ENCODE measurements at places on chromosomes 12 and 14.

GRCh38 chr14:73720636-73721035, 6.5 kb upstream of the PNMA1 start:
- DNase-seq = no peak

GRCh38 chr14:21299562-21300130, 19.8 kb downstream of the RPGRIP1 start:
- no peak for DNase-seq

DNA sequence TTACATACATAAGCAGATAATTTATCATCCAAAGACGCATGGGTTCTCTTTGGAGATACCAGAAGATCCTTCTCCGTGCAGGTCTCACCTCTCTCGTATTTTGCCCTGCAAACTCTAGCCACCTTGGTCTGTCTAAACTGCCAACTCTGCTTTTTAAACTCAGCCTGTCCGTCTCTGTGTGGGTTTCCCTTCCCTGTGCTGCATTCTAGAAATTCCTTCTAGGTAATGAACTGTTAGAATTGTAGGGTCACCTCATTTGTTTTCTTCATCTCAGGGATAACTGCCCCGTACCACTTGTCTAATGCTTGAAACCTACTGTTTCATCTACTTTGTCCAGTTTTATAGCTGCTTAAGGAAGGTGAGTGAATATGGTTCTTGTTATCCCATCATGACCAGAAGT, 45.4 kb upstream of the CCDC196 start:
- no peak for DNase-seq

- no peak for DNase-seq
Measured at GRCh38 chr12:103924761-103925641, 5.2 kb upstream of the HSP90B1 start.

DNA sequence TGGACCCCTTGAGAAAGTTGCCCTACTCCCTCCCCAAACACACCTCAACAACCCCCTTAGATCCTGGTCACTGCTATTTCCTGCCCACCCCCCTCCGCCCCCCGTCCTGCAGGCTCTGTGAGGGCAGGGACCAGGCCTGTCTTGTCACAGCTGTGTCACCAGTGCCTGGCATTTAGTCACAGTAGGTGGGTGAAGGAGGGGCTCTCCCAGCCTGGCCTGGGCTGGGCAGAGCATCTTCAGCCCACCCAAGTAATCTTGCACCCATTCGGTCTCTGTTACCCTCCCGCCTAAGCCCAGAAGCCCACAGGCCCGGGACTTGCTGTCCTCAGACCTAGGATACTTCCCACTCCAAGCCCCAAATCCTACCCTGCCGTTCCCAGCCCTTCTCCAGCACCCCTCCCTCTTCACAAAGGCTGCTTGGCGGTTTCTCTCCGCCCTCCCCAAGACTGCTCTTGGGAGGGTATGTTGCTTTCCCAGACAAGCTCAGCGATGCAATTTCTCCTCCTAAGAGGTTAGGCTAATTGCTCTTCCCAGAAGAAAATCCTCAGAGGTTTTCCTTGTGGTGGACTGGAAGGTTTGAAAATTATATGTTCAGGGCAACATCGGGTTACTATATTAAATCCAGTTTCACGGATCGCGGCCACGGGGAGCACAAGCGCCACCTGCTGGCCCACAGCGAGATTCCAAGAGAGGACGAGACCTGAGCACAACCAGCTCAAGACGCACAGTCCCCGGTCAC, 50.8 kb upstream of the ZFP36L1 start:
- DNase-seq = no peak

DNA sequence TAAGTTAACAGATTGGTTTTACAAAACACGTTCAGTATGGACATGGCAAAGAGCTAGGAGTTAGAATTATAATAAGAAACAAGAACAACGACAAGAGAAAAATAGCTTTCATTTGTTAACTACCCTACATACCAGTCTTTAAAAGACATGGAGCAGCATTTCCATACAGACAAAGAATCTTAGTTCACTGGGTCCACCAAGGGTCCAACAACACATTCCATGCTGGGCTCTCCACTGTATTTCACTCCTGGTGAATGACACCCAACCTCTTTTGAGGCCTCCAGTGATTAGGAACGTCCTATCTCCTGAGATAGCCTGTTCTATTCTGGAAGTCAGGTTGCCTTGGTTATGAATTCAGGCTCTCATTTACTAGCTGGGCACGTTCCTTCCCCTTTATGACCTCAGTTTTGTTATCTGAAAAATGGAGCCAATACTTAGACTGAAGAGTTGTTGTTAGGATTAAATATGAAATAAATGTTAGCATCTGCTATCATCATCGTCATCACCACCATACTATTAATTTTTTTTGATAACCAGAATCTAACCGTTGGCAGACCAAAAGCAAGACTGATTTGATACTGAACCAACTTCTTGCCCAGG, 37.7 kb downstream of the C12orf75 start:
- DNase-seq = no peak

DNA sequence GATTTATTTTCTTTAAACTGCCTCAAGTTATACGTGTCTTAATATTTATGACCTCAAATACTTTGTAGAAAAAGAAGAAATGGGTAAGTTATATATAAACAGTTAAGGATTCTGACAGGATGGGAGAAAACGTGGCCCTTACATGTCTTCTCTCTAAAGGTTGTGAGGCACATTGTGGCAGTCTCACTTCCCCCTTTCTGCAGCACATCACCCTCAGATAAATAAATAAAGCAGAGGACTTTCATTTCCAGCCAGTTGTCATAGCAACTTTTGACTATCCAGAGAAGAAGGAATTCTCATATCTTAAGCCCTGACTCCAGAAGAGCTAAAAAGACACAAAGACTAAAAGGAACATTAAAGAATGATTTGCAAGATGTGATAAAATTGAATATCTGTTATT, 28.8 kb upstream of the CEP83 start:
- no peak for DNase-seq

DNA sequence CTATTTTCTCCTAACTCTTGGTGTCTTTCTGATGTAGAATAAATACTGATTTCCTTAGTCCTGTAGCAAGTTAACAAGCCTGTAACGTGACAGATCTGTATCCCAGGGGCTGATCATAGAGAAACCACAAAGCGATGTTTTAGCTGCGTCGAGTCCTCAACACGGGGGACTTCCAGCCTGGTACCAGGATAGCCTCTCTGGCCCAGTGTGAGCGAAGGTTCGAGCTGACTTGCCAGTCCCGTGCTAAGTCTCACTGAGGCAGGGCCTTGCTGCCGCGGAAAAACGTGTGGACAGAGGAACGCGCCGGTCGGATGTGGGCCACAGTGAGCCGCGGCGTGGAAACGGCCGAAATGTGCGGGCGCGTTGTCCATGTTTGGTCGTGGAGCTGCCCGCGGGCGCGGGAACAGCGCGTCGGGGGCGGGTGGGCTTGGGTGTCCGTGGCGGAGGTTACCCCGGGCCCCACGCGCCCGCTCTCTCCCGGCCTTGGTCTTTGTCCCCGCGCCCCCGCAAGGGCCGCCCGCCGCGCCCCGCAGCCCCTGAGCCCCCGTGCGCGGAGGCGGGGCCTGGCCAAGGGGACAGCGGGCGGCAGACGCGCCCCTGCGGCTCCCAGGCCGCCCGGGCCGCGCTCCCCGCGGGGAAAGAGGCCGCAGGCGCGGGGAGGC, 531 bp upstream of the EML1 start:
- DNase-seq = no peak

DNA sequence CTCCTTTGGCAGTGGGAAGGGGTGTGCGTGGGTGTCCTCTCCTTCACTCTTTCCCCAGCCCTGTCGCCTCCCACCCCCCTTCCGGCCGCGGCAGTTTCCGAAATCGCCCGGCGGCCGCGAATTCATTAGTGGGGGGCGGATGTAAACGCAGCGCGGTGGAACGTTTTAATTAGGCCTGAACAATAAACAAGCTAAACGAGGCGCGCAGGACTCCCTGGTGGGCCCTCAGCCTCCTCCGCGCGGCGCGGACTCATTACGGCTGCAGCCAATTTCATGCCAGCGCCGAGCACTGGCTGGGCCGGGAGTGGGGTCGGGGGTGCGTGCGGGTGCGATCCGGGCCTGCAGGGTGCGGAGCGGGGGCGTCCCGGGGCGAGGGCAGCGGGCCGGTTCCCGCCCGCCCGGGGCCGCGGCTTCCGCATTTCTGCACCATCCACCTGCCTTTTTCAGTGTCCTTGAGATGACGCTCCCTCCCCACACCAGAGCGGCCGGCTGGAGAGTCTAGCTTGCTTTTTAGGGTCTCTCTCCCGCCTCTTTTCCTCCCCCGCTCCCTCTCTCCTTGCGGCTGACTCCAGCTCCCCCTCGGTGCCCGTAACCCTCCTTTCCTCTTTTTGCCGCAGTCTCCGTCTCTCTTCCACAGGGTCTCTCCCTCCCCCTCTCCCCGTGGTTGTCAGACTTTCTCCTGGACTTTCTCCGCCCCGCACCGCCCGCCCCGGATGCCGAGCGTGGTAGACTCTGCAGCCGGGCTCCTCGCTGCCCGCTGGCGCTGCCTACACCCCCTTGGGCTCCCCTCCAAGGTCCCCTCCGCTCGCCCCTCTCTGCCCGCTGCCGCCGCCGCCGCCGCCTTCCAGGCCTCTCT, at the start of gene CISTR:
Gene CISTR (minus strand): TSS at position 644 of the 856 bp plus-strand sequence.
- DNase-seq = no peak

DNA sequence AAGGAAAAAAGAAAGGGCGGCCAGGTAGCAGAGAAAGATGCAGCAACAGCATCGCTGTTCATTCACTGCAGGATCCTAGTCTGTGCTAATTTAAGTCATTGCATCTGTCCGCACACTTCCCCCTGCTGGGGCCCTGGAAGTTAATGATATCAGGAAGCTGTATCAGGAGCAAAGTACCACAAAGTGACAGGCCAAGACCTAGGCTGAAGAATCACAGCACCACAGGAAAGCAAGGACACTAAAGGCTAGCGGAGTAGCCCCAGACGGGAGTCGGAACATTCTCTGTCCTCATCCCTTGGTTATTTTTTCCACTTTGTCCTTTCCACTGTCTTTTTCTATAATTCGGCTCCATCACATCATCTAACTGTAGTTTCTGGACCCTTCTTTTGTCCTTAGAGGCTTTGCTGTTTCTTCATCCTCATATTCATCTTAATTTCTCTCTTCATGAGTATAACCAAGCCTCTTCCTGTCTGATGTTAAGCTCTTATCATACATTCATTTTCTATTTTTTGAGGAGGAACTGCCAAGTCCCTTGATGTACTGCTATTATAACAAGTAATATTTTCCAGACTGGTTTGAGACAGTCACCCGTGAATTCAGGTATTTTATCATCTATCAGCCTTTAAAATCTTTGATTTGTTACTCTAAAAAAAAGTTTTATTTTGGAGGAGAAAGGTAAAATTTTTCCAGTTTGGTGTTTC, 28.3 kb downstream of the DUSP16 start:
- no peak for DNase-seq

- DNase-seq = no peak
Measured at GRCh38 chr12:32107359-32108267, 966 bp downstream of the BICD1 start.

GRCh38 chr14:57987051-57987450, 121.2 kb upstream of the SLC35F4 start:
- no peak for DNase-seq

DNA sequence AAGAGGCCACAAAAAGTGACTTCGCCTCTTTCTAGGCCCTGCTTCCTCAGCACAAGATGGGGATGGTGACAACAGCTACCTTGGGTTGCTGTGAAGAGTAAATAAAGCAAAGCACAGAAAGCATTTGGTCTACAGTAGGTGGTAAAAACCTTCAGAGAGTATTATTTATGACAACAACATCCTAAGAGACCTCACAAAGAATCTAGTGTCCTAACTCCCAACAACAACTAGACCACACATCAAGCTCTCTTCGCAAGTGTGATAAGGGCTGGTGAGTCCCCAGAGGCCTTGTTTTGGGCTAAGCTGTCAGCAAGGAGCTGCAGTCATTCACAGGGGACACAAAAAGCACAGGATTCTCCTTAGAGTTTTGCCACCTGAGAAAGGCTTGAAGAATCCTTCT, 84.9 kb downstream of the EFCAB11 start:
- no peak for DNase-seq

- no peak for DNase-seq
Measured at GRCh38 chr14:93912782-93913181, 14.4 kb upstream of the FAM181A start.

GRCh38 chr12:101655393-101655792, 42.0 kb upstream of the CHPT1 start:
- DNase-seq = no peak

GRCh38 chr12:94026596-94026995, 121.8 kb upstream of the PLXNC1 start:
- no peak for DNase-seq

DNA sequence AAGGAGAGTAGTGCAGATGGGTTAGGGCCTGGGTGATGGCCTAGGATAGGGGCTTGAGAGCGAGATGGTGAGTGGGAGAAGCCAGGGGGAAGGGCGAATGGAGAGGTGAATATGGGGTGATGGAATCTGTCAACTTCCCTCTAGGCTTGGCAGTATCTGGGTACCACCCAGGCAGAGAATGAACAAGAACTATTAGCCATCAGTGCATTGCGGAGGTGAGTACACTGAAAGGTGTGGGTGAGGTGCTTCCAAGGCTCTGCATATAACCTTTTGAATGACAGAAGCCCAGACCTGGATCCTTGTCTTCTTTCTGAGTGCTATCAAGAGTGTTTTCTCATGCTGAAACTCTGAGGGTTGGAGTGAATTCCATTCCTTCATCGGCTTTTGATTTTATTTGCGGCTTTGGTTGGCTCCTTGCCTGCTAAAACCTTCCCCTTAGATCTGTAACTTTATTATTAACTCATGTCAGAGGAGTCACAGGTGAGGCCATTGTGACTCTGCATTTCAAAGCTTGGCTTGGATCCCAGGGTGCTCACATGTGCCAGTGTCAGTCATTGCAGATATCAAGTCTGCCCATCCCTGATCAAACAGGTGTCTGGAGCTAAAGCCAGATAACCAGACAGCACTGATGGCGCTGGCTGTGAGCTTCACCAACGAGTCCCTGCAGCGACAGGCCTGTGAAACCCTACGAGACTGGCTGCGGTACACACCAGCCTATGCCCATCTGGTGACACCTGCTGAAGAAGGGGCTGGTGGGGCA, 18.6 kb downstream of the PEX5 start:
- DNase-seq = no peak

- no peak for DNase-seq
Measured at GRCh38 chr12:92593734-92594402, 108.9 kb upstream of the PLEKHG7 start.

DNA sequence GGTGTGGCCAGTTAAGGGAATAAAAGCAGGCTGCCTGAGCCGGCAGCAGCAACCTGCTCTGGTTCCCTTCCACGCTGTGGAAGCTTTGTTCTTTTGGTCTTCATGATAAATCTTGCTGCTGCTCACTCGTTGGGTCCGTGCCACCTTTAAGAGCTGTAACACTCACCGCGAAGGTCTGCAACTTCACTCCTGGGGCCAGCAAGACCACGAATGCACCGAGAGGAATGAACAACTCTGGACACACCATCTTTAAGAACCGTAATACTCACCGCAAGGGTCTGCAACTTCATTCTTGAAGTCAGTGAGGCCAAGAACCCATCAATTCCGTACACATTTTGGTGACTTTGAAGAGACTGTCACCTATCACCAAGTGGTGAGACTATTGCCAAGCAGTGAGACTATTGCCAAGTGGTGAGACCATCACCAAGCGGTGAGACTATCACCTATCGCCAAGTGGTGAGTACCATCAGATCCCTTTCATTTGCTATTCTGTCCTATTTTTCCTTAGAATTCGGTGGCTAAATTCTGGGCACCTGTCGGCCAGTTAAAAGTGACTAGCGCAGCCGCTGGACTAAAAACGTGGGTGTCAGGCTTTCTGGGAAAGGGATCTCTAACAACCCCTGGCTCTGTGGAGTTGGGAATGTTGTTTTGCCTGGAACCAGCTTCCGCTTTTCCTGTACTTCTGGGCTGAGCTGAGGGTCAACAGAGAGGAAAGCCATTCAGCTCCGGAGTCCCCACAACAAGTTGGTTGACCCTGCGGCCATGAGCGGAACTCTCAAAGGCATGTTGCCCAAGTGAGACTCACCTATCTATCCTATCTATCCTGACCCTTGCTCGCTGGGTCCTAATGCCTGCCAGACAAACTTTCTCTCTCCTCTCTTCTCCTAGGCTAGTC, at the start of gene DHRS2:
Gene DHRS2 (plus strand): TSS at position 48 of the 895 bp plus-strand sequence. CDS start 2,501 bp downstream, outside the sequence.
- no peak for DNase-seq
